ENCODE measurements at places on chromosomes 11 and 22.

GRCh38 chr22:36079041-36079440 lies 50.4 kb upstream of the RBFOX2 start:
- DNase-seq: no peak

DNA sequence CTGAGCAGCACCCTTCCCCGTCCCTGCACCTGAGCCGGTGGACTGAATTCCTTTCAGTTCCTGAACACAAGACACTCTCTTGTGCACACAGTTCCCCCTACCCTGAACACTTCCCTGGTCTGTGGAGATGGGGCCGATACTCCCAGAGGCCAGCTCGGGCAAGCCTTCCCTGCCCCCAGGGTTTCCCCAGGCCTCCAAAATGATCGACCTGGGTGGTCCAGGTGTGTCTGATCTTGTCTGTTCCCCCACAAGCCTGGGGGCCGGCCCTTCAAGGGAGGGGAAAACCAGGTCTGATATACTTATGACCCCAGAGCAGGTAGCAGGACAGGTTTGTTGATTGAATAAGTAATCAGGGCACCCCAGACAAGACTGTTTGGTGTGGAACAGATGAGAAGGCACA lies 40.7 kb upstream of the KLHL35 start:
- no peak for DNase-seq

DNA sequence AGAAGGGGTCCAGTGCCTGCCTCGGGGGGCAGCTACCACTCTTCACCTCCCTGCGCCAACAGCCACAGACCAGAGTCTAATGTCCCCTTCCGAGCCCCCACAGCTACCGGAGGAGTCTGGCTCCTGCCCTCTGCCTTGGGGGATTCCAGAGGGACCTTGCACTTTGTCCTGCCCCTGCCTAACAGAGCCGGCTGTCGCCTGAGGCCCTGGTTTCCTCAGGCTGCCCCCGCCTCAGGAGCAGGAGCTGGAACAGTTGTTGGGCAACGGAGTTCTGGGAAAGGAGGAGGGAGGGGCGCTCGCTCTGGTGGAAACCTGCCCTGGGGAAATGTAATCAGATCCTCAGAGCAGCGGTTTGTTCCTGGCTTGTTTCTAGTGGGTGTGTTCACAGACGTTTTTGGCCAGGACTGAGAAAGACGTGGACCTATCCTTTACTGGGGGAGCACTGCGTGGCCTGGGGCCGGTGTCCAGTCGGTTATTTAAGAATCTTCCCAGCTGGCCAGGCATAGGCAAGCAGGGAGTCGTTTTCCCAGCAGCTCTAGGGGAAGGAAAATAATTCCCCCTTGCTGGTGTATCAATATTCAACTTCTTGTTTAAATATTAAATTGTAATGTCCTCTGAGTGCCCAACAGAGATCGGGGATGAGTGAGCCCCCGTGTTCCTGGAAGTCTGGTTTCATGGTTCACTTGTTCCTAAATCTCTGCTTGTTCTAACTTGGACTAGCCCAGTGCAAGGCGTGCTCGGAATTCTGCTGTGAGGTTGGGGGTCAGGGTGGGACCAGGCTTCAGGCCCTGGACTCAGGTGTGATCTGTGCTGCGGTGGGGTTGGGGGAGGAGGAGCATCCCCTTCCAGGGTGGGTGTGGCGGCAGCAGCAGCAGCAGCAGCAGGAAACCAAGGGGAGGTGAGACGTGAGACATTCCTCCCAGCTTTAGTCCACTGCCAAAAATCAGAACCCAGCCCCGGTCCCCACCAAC lies 32.1 kb downstream of the A4GALT start:
- no peak for DNase-seq

DNA sequence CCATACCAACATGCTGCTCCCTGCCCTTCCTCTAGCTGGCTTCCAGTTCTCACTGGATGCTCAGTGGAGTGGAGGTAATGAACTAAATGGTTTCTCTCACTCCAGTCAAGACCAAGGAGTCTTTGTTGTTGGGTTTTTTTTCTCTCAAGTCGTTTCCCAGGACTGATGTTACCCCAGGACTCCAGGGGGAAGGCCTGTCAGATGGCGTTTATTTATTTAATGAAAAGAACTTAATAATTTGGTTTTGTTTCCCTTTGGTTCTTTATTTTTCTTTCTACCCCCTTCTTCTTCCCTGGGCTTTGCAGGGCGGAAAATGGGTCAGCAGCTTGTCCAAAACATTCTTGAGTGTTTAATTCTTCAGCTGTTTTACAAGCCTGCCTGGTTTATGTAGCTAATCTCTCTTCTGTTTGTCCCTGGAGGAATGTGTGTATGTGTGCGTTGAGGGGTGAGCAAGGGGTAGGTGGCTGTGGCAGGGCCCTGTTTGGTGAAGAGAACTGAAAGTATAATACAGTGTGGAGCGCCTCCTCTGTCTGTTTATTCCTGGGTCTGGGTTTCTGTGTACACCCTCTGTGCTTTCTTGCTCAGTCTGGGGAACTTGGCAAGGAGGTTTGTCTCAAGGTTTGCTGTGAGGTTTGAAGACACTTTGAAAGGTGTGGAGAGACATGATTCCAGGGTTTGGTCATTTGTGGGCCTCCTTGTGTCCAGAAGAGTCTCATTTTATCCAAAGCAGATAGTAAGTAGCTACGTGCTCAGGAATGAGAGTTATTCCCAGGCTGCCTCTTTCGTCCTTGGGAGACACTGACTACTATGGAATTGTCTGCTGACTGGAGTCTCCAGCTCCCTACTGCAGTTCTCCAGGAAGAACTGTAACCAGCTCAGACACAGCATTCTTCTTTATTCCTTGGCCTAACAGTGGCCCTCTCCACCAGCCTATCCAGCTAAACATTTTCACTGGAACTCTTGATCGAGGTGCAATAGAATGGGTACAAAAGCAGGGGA lies 175.5 kb downstream of the ADAMTS15 start:
- DNase-seq: no peak

DNA sequence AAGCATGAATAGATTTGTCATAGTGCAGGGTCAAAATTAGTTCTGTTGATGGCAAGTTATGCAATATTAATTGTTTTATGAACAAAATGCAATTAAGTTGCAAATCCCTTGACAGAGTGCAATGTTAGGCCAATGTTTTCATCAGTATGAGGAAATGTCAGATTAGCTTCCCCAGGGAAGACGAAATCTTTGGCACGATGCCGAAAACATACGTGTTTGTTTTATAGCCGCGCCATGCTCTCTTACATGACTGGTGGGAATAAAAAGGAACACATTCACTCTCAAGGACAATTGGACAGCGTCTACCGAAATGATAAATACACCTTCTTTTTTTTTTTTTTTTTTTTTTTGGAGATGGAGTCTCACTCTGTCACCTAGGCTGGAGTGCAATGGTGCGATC lies 27.0 kb downstream of the MFNG start:
- DNase-seq: no peak

DNA sequence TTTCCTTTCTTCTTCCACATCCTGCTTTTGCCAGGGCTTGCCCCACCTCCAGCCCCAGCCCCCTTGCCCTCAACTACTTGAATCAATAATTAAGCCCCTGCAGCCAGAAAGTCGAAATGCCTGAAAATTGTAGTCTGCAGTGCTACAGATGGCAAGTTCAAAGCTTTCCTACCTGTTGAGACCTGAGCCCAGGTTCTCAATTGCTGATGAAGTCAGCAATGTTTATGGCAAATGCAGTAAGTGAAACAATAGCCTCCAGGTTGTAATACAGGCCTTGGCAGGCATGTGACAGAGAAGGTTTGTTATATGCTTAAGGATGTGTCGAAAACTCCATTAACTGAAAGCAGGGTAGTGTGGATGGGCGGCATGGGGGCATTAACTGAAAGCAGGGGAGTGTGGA lies 181.1 kb upstream of the SESN3 start:
- no peak for DNase-seq

DNA sequence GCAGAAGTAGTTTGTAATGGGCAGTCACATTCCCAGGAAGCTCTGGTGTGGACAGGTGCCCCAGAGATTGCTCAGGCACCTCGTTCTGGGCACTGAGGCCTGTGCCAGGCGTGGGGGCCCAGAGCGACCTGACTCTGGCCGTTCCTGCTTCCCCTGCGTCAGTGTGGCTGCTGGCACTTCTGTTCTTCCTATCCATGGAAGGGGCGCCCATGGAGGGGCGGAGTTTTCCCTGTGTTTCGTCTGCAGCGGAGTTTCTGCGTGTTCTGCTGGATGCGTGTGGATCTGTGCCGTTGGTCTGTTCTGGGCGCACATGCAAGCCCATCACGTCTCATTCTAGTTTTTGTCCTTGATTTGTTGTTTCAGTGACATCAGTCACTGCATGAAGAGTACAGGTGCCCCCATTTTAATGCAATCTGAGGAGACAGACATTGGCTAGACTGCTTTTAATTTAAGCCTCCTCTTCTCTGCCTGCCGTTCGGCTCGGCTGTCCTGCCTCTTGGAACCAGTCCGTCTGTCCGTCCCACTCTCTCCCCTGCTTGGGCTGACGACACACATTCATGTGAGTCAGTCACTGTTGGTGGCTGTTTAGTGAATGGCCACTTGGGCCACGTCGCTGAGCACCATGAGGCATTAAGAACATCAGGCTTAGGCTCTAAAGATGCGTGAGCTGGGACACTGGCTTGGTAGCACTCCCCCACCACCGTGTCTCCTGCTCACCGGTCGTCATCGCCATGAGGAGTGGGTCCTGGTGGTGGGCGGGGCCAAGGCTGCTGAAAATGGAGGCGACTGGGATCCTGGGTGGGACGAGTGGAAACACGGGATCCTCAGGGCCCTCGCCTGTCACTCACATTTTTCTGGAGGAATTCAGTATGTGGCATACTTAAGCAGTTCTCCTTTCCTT lies 255.8 kb downstream of the TBC1D22A start:
- DNase-seq: no peak

DNA sequence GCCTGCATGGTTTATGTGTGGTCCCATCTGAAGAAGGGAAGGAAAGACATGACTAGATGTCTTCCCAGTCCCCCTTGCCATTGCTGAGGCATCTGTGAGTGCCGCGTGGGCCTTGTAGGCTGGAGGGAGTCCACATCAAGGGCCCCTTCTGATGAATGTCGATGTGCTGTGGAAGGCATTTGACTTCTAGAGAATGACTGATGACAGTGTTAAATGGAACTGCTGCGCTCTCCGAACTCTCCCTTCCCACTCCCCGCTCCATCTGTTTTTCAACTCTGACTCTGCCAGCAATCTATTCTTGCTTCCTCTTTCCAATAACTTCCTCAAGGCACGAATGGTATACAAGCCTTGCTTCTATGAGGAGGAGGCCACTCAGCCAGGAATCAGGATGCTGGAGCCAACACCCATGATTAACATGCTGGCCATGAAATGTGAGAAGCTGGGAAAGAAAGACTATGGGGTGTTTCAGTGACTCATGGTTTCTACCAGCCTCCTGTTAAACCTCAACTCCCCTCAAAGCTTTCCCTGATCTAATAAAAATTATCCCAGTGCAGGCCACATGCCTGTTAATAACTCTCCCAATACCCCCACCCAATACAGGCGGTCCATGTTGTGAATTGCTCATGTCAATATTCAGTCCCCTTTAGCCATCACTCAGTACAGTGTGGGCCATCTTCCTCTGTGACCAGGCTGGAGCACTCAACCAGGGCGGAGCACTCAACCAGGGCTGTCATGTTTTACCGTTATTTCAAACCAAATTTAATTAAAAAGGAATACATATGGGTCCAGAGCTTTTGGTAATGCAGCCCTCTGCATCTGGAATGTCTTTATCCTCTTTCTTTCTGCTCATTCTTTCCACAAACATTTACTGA lies 46.4 kb upstream of the TBCEL start:
- DNase-seq: no peak

DNA sequence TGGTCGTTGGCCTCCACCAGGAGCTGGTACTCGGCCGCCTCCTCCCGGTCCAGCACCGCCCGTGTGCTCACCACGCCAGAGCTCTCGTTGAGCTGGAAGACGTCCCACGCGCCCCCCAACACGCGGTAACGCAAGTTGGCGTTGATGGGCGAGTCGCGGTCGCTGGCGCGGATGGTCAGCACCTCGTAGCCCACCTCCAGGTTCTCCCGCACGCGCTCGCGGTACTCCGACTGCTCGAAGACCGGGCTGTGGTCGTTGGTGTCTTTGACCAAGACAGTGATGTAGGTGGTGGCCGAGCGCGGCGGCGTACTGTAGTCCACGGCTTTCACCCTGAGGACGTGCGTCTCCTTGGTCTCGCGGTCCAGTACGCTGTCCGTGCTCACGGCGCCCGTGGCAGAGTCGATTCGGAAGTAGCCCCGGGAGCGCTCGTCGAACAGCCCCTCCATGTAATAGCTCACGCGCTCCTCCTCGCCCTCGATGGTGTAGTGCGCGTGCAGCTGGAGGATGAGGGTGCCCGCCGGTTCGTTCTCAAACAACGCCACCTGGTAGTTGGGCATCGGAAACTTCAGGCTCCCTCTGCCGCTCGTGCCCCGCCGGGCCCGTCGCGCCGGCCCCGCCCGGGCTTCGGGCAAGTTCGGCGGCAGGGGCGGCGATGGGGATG lies 1.4 kb downstream of the CELSR1 start:
- no peak for DNase-seq

GRCh38 chr11:61973476-61974162 lies 6.2 kb upstream of the FTH1 start:
- DNase-seq: no peak

- DNase-seq: no peak
Observed at GRCh38 chr11:128735935-128736605, 42.2 kb downstream of the FLI1 start.

DNA sequence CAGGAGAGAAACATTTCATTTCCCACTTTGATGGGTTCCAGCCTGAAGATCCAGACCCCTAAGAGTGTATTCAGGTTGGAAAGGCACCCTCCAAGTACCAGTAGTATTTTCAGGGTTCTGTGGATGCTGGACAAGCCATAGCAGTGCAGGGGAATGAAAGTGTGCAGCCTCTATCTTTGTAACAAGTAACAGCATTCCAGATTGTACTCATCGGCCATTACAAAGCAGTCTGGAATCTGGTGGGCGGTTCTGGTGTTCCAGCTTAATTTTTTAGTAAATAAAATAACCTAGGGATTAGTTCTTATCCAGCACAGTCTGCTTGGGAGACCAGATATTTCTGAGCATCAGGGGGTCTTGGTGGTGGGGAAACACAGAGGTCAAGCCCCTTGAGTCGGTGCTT lies 22.6 kb downstream of the APLNR start:
- no peak for DNase-seq

GRCh38 chr11:47348859-47349258 lies 3.6 kb downstream of the MYBPC3 start:
- no peak for DNase-seq

DNA sequence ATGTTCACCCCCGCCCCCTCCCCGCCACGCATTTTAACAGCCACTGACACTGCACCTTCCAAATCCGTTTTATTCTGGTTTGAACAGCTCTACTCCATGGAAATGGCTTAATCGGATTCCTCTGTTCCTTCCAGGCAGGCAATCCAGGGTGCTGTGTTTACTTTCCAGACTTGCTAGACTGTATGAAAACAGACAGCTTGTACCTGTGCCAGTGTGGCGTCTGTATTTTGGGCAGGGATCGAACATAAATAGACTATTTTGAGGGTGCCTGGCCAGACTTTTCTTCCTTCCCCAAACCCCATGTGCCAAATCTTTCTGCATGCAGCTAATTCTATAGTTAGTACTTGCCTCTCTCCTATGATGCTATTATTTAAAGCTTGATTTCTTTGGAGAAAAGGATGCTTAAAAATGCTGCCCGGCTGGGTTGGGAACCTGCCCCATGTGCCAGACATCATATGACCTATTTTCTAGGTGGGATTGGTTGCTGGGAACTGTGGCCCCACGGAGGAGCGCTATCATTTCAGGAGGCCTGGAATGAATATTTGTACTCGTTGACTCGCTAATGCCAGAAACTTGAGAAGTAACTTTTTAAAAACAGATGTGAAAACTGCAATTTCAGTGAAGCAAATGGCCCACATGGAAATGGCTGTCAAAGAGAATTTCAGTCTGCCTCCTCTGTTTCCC lies 814.8 kb downstream of the BRD1 start:
- no peak for DNase-seq

GRCh38 chr22:36497910-36498665 lies 8.8 kb downstream of the FOXRED2 start:
- no peak for DNase-seq
